Karpas-422 (cell line): ENCODE measurements at places on chromosomes 1 and 21.

- DNase-seq = peak; percentile 68
Observed at GRCh38 chr1:150159550-150159949, 9.8 kb downstream of the PLEKHO1 start.

GRCh38 chr1:202811296-202812175 lies 782 bp downstream of the PCAT6 start:
- no peak for DNase-seq

- DNase-seq = no peak
Observed at GRCh38 chr21:35321322-35322200, 272.5 kb upstream of the RUNX1 start.

DNA sequence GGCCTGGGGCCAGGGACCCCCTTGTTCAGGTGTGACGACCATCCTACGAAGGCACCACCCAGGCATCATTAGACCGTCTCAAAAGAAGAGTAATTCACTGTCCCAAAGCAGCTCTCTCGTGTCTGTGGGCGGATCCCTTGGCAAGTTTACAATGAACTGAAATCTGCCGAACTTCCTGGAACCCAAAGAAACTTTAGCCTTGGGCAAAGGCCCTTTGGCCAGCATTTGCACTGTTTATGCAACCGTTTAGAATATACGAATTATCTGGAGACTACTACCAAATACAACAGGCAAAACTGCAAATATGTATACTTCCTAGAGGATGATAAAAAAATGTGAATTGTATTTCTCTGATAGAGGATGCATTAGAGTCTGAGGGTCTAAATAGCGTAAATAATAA lies 1.4 kb upstream of the SOD1 start:
- DNase-seq = no peak

DNA sequence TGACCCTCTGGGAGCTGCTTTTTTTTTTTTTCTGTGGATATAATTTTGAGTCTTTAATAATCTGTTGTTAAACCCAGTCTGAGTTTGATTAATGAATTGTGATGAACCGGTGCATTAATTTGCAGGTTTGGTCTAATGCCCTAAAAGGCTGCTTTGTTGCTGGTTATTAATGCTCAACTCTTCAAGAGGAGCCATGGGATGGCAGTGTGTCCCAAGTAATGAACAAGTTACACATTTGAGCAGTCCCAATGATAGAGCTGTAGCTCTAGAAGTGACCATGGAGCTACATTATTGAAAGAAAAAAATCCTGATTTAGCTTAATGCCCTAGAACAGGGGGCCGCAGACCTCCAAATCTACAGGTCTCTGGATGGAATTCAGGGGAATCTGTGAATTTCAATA lies 53.1 kb downstream of the RWDD3 start:
- peak; percentile 43 for DNase-seq

GRCh38 chr1:16905110-16905867 lies 9.5 kb downstream of the RNU1-2 start:
- no peak for DNase-seq
